ENCODE measurements at places on chromosomes 11 and 22.

GRCh38 chr11:116927163-116927974 is 89.9 kb upstream of the APOA1 start:
- DNase-seq = no peak

- DNase-seq = no peak
These were observed 8.3 kb downstream of the GRK3 start for GRCh38 chr22:25572708-25573171.

GRCh38 chr11:31817621-31818424 is 6.7 kb upstream of the PAX6 start:
- no peak for DNase-seq

DNA sequence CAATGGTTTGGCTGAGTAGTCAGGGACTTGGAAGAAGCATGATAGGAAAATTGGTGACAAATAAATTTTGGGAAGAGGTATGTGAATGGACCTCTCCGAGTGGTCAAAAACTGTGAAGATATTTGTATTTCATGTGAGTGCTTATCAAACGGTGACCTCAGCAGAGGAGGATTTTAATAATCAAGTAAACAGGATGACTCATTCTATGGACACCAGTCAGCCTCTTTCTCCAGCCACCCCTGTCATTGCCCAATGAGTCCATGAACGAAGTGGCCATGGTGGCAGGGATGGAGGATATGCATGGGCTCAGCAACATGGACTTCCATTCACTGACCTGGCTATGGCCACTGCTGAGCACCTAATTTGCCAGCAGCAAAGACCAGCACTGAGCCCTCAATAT is 21.2 kb downstream of the MS4A4E start:
- DNase-seq = no peak

GRCh38 chr11:20113149-20113438 is 47.2 kb downstream of the DBX1 start:
- DNase-seq = no peak

- no peak for DNase-seq
These were observed 874.5 kb downstream of the BRD1 start for GRCh38 chr22:48953103-48953720.

DNA sequence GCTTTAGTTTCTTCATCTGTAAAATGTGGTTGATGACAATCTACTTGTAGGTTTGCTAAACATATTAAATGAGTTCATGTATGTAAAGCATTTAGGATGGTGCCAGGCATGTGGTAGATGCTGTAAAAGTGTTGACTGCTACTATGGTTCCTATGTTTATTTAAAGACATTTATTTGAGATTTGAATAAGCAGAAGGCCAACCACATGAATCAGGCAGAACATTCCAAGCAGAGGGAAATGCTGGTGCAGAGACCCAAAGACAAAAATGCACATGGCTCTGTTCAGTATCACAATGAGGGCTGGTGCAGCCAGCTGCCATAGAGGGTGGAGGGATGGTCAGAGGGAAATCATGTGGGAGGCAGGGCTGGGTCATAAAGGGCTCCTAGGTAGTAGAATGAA is 156.2 kb upstream of the PDGFD start:
- DNase-seq = no peak

DNA sequence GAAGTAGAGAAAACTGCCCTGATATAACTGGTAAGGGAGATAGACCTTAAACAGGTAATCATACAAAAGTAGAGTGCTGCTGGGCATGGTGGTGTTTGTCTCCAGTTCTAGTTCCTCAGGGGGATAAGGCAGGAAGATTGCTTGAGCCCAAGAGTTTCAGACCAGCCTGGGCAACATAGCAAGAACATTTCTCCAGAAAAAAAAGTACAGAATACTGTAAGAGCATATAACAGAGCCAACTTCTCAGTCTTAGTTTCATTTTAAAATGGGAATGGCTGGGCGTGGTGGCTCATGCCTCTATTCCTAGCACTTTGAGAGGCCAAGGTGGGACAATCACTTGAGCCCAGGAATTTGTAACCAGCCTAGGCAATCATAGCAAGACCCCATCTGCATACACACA is 4.5 kb upstream of the RHOG start:
- DNase-seq = no peak

GRCh38 chr11:103926990-103927389 is 109.5 kb upstream of the DDI1 start:
- DNase-seq = no peak

DNA sequence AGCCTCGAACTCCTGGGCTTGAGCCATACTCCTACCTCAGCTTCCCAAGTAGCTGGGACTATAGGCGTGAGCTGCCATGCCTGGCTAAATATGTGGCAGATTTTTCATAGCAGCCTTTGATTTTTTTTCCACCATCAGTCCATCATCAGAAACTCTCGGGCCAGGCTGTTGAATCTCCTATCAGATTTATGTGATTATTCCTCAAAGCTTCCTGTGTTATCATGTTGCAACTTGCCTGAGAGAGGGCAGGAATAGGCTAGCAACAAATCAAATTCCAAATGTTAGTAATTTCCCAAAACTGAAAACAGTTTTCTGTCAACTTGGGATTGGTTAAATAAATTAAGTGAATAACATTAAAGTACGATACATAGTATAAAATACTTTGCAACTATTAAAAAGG is 3.4 kb downstream of the LRRC51 start:
- DNase-seq = no peak

- DNase-seq = no peak
These were observed 23.3 kb upstream of the SERPIND1 start for GRCh38 chr22:20750461-20751184.

GRCh38 chr11:118672846-118673245 is 6.6 kb downstream of the TREH start:
- no peak for DNase-seq

DNA sequence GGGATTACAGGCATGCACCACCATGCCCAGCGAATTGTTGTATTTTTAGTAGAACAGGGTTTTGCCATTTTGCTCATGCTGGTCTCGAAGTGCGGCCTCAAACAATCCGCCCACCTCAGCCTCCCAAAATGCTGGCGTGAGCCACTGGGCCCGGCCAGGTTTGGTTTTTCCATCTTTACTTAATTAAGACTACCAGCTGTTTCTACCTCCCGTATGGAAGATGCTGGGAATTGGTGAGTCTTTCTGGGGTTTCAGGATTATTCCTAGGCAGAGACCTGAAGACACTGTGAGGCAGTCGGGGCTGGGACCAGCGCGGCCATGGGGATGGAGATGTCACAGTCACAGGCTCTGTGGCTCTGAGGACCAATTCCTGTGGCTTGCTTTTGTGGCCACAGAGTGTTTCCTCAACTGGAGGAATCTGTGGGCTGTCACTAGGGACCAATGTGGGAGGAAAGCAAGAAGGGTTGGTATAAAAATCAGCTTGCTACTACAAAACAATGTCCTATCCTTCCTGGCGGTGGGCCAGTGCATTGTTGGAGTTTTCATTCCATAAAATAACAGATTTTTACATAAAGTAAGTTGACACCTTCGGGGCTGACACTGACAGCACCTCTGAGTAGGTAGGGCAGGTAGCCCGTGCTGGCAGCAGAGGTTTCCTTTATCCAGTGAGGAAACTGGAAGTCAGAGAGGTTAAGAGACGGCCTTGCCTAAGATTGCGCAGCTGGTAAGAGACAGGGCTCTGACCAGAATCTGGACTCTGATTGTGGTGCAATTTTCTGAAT is 8.4 kb upstream of the FTH1 start:
- DNase-seq = no peak

- DNase-seq = no peak
These were observed 789 bp upstream of the NCF4 start for GRCh38 chr22:36860017-36860416.

DNA sequence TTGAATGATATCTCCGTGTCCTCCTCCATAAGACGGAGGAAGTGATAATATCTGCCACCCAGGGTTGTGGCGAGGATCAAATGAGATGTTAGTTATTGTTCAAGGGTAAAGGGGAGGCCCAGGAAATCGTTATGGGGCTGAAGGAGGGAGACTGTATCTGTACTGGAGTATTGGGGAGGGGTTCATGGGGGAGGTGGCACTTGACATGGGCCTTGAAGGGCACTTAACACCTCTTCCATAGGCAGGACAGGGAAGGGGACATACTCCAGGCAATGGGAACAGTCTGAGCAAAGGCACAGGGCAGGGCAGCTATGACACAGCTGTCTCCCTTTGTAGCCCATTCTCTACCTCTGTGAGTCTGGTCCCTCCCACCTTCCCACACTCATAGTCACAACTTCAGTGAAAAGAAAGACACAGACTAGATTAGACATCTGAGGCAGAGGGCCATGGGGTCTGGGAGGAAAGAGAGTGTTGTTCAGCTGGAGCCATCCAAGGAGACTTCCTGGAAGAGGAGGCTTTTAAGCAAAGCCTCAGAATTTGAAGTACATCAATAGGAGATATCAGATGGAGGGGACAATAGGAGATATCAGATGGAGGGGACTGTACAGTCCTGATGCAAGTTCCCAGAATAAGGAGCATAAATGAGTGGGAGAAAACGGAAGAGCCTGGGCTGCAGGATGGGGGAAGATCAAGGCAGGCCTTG is 15.8 kb upstream of the DGKZ start:
- no peak for DNase-seq

DNA sequence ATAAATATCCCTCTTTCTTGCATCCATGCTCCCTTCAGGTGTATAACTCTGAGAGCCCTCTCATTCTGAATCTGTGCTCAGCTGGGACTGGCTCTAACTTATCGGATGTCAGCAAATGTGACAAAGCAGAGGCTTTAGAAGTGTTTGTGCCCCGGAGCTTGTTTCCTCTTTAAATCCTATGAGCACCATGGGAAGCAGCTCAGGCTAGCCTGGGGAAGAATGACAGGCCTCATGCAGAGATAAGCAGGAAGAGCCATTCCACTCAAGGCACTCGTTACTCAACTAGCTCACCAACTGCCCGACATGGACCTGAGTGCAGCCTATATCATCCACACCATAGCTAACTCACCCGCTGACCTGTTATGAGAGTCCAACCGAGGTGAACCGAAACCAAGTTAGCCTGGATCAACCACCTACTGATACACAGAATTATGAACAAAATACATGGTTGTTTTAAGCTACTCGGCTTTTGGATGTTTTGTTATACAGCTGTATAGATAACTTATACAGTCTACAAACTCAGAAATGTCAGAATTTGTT is 990.7 kb downstream of the NTM start:
- DNase-seq = no peak

DNA sequence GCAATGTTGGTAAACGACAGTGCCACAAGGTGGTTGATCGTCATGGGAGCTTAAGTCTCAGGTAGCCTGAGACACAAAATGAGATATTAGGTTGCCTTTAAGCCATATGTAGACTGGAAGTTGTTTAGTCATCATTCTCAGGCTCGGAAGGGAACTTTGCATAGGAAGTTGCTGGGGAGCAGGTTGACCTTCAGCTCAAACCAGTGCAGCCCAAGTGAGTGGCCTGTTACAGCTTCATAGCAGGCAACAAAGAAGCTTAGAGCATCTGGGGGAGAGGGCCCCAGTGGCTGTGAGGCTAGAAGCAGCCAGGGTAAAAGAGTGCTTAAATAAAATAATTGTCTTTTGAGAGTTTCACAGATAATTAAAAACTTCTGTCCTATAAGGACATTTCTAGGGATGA is 404.0 kb downstream of the GUCY1A2 start:
- no peak for DNase-seq

GRCh38 chr11:68550485-68550817 is 89.9 kb downstream of the PPP6R3 start:
- no peak for DNase-seq

GRCh38 chr11:66146074-66146473 is 76.0 kb downstream of the PACS1 start:
- DNase-seq = no peak

GRCh38 chr11:16945671-16946469 is 68.3 kb downstream of the PLEKHA7 start:
- no peak for DNase-seq

DNA sequence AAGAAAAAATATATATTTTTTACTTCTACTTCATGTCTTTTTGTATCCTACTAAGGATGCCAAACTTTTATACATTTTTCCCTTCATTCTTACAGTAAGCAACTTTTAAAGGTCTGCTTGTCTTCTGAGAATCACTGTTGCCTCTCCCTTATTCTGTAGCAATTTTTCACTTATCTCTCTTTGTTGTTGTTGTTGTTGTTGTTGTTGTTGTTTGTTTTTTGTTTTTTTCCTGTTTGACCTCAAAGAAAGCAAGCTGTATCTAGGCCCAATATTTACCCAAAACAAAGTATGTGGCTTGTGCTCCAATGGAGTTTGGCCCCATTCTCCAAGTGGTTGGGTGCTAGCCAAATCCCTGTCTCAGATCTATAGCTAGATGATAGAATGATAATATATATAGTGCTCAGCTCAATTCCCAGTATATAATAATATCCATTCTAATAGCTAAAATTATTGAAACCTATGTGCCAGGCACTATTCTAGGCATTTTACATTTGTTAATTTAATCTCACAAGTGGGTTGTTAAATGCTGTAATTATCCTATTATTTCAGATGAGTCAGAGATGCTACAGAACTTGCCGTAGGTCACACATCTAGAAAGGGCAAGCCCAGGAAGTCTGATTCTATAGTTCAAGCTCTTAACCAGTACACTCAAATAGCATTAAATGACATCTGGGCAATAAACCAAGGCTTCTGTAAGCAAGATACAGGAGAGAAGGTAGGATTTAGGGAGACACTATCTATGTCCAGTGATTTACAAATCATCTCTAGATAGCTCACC is 205.1 kb upstream of the PITPNB start:
- no peak for DNase-seq

DNA sequence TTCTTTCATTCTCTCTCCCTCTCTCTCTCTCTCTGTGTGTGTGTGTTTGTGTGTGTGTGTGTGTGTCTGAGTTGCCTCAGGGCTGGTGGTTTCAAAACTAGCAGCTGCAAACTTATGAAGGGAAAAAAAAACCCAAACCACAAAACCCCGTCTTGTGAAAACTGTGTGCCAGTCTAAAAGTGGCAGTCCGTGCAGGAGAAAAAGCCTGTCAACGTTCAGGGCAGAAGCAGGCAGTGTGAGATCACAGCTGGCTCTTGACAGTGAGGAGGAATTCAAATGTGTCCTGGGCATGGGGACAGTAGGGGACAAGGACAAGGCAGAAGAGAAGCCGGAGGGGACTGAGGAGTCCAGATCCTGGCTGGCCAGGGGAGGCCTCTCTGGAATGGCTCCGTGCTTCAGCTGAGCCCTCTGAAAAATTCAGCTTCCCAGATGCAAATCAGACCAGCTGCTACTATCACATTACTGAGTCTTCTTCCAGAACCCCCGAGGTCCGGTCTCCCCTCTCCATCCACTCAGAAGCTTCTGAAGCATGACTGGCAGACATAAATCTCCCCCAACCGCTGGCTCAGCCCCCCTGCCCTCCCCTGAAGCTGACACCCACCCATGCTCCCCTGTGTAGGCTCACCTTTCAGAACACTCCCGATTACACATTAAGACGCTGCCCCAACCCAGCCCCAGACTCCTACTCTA is 31.9 kb downstream of the FLI1 start:
- no peak for DNase-seq

- no peak for DNase-seq
These were observed 82.8 kb downstream of the ST3GAL4 start for GRCh38 chr11:126438272-126438671.
